Stimulated activated CD8-positive, alpha-beta memory T cell treated with anti-CD3 and anti-CD28 coated beads, Interleukin-2, amount 100 ng/mL, for 1 hour (primary cell): ENCODE measurements at places on chromosomes 13 and 19.

DNA sequence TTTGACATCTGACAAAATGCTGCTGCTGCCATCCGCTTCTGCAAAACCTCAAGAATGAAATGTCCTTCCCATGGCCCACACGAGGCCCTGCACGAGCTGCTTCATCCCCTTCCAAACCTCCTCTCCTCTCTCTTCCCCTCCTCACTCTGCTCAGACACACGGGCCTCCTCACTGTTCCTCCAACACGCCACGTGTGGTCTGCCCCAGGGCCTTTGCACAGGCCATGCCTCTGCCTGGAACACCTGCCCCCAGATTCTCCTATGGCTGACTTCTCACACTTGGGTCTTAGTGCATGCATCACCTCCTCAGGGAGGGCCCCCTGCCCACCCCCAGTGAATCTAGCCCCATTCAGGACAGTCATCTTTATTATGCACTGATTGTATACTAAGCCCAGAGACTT lies 15.9 kb downstream of the NRTN start:
- no peak for DNase-seq

DNA sequence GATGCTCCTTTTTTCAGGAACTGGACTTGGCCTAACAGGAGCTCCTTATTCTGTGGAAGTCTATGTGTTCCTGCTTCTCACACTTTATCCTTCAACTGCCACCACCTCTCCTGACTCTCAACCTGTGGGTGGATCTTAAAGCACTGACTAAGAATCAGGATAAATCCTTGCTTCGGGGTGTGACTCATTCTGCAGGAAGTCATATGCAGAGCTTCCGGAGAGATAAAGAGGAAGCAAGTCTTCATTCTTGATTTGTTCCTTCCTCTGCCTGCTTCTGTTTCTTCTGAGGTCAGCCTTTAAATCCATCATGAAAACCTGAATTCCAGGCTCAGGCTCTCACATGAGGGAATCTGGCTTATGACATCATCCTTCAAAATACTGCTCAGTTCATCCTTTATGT lies 137.1 kb upstream of the ATXN8OS start:
- no peak for DNase-seq

DNA sequence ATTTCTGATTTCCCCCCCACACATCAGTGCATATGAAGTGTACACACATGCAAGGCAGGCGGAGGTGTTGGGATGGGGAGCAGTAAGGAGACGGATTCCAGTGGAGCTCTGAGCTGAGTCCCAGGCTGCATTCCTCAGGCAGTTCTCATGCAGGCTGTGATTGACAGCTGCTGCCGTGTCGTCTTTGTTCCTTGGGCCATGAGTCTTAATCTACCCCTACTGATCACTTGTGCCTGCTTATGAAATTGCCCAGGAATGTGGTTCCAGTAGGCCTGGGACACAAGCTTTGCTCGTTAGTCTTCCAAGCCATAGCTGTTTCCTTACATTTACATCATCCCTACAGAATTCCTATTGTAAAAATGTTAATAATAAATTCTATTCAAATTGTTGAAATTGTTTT lies 1241.9 kb downstream of the UQCRFS1 start:
- DNase-seq: no peak

DNA sequence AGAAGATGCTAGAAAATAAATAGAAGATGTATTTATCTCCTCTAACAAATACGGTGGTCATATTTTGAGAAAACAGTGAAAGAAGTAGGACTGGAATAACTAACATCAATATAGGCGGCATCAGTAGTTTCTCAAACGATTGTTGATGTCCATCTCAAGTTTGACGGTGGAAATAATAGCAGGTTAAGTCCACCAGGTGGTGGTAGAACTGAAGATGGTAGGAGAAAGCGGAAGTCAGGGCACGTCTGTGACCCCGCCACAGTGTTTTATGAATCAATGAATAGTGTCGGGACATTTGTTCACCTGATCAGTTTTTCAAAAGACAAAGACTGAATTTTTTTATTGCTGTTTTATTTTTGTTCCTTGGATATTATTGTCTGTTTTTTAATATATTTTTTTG lies 706.4 kb upstream of the SLC10A2 start:
- no peak for DNase-seq

DNA sequence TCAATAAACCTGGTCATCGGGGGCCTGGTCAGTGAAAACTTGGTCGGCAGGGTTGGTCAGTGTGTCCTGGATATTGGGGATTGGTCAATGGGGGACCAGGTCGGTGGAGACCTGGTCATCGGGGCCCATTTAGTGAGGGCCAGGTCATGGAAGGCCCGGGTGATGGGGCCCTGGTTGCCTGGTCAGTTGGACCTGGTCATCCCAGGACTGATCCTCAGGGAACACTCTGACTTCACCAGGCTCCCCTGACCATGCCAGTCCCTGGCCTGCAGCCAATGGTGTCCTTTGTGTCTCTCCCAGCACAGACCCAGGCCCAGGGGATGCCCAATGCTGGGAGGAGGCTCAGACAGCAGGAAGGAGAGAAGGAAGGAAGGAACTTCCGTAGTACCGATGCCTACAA lies 42.1 kb upstream of the TPM4 start:
- DNase-seq: no peak

DNA sequence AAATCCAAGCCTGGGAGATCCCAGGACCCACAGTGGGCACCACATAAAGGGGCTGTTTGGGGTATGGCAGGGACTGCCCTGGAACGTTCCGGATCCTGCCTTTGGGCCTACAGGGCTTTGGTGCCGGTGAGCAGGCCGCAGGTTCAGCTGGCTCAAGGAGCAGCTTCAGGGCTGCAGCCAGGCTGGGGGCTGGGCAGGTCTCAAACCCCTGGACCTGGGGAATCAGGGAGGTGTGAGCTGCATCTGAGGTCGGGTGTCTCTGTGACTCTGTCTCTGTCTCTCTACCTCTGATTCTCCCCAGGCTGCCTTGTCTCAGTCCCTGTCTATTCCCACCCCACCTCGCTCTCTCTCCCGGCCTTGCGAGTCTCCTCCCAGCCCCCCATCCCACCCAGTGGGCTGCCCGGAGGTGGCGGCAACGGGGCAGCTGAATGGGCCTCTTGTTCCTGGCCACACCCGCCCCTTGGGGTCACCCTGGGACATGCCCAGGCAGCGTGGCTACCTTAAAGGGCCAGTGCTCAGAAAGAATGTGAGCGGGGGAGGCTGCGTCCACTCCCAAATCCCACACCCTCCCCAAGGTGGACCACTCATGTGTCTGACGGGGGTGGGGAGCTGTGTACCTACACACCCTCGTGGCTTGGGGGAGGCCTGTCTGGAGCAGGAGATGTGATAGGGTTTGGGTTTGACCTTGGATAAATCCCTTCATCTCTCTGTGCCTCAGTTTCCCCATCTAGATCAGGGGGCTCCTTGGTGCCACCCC lies 31.1 kb downstream of the NFIC start:
- DNase-seq: no peak
